ENCODE measurements at places on chromosomes 2 and 18.

DNA sequence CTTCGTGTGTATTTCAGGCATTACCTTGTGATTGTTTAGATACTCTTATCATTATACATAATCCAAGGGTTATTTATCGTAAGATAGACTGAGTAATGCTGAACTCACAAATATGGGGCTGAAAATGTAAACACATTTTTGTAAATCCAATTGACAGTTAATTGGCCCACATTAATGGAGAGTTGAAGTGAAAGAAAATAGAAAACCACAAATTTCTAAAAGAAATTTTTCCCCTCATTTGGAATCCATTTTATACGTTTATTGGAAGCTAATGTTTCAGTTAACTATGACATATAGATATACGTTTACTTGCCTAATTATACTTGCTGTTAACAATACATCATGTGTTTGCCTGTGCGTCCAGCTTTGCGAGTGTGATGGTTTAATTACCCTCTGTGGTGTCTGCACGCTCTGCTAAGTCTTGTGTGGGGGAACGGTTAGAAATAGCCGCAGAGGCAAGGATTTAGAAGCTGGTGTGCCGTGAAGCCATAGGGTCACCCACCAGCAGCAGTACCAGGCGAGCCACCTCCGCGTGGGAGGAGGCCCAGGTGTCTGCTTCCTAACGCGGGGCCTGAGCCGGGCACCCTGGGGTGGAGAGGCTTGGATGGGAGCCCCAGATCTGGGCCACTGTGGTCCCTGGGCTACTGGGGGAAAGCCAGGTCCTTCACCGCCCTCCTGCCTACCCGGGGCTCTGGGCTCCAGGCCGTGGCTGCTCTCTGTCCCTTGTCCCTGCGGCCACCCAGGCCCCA is 38.0 kb downstream of the TSHZ1 start:
- DNase-seq, result peak; percentile 85

DNA sequence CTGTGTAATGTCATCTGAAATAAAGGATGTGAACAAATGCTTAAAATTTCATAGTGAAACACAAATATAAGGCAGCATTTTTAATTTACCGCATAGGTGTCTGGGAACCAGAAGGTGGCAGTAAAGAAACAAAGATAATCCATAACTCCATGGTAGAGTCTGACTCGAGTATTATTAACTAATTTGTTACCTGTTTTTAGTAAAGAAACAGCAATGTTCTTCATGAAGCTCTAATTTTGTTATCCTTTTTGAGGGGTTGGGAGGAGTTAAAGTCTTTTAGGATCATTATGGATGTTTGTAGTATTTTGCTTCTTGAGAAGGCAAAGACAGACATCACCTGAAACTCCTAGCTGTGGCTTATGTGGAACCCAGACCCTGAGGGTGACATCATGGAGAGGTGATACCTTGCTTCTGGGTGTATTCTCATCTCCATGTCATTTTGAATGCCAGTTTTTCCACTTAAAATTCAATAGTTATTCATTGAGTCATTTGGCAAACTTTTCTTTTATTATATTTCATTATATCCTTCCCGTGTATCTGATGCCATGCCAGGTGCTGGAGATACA is 286.2 kb upstream of the EPAS1 start:
- no peak for DNase-seq

GRCh38 chr2:74676331-74676730 is 22.3 kb downstream of the SEMA4F start:
- DNase-seq, result no peak

DNA sequence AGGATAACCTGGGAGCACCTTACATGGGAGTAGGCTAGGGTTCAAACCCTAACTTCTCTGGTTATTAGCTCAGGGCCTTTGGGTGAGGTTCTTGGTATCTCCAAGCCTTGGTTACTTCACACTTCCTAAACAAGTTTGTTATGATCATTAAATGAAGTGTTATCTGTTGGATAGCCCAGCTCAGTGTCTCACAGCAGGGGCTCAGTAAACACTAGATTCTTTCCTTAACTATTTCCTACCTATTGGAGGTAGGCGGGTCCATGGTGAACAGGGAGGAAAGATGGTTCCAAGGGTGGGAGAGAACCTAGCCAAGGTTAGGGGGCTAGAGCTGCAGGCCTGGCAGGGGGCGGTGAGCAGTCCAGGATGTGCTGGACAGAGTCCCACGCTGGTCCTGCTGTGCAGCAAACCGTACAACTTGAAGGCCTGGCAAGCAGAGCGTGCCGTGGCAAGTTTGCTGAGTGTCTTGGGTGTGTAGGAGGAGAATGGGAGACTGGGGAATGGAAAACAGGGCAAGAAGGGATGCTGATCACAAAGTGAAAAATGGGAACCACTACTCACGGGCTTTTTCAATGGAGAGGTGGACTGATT is 259.1 kb downstream of the PRKCE start:
- DNase-seq, result no peak

GRCh38 chr2:102592601-102593000 is 26.8 kb upstream of the SLC9A2 start:
- no peak for DNase-seq

GRCh38 chr2:165757906-165758675 is 36.0 kb downstream of the GALNT3 start:
- DNase-seq, result no peak

GRCh38 chr2:119753041-119753929 is 6.4 kb upstream of the PTPN4 start:
- DNase-seq, result peak; percentile 32

DNA sequence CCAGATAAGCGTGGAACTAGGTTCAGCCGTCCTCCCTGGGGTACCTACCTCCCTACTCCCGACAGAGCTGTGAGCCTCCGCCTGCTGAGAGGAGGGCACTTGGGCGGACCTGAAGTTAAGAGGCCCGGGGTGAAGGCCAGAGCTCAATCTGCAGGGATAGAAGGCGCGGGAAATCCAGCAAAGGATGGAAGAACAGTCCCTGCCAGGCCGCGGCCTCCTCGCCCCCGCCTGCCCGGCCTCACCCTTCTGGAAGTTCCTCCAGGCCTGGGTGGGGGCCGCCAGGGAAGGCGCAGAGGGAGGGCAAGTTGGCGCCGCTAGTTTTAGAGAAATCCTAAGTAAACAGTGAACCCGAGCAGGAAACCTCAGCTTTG is 13.0 kb downstream of the EN1 start:
- DNase-seq, result peak; percentile 68

Measured in NCI-H526 treated with DMSO at 0.1 percent for 48 hours (cell line).